ENCODE measurements at places on chromosomes 12 and 14.

- DNase-seq, result no peak
Observed at GRCh38 chr14:53537422-53538315, 384.5 kb upstream of the DDHD1 start.

- DNase-seq, result no peak
Observed at GRCh38 chr14:20743556-20743955, 2.1 kb upstream of the EDDM3A start.

DNA sequence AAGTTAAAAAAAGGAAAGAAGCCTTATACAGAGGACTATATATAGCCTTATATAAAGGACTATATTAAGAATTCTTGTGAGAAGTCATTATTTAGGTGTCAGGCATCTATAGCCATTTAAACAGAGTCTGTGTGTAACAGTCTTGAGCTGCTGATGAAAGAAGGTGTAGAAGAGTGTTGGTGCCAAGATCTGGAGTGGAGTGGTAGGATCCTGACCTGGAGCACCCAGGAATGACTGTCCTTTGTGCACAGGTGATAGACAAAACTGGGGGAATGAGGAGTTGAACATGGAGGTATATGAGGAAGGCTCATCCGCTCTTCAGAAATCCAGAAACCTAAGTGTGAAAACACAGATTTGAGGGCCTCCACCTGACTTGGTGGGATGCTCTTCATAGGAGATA, 747.3 kb downstream of the NRXN3 start:
- DNase-seq, result no peak

DNA sequence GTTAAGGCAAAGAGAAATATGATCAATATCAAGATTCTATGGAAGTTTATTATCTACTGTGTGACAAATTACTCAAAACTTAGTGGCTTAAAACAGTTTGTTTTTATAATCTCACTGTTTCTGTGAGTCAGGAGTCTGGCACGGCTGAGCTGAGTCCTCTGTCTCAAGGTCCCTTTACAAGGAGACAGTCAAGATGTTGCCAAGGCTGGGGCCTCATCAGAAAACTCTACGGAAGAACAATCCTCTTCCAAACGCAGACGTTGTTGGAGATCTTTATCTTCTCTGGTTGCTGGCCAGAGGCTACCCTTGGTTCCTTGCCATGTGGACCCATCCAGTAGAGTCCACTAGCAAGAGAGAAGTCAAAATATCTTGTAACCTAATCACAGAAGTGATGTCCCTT, 100.6 kb upstream of the CCND2 start:
- no peak for DNase-seq

DNA sequence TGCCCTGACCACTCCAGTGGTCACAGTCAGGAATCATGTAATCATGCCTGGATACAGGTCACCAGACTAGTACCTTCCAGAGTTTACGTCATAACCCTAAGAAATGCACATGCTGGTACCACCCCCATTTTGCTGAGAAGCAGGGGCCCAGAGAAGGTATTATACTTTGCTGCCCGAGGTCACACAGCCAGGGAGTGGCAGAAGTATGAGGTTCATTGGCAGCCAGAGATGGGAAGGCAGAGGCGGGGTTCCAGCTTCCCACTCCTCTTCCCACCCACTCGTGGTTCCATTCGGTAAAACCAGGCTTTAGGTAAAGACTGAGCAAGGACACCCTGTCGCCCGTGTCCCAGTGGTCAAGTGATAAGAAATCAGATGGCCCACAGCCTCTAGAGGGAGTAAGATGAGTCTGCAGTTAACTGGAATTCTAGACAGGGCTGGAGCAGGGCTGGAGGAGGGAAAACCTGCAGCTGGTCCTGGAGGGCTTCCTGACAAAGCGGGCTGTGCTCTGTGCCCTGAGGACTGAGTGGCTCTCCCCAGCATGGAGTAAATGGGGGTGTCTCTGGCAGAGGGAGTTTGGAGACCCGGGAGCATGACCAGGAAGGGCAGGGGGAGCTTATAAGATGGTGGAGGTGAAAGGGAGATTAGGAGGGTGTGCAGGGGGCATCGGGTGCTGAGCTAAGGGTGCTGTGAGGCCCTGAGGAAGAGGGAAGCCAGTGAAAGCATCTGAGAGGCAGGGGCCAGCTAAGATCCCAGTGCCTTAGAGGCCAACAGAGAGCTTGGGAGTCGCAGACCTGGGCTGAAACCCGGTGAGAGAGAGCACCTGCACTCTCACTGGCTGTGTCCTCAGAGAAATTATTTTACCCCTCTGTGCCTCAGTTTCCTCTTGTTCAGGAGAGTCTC, 5.7 kb downstream of the FAM222A start:
- no peak for DNase-seq

- DNase-seq, result no peak
Observed at GRCh38 chr14:50051706-50052105, 64.7 kb downstream of the VCPKMT start.

- no peak for DNase-seq
Observed at GRCh38 chr14:100558226-100558625, 29.0 kb downstream of the BEGAIN start.

GRCh38 chr14:72291908-72292688, 359.9 kb downstream of the RGS6 start:
- no peak for DNase-seq

GRCh38 chr12:6494258-6494743, 399 bp downstream of the NCAPD2 start:
- no peak for DNase-seq

DNA sequence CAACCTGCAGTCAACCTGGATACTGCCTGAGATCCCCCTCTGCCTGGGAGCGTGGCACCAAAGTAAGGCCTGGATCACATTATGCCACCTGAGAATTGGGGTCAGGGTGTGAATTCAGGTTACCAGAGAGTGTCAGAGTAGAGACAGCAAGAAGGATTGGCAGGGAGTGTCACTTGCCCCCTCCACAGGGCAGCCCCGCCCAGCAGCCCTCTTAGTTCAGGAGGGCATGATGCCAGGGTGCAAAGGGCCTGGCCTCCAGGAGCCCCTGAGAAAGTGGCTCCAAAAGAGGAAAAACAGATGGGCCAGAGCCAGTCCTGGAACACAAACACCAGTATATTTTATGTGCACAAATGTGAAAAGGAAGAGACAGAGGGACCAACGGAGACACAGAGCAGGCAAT, 18.6 kb downstream of the TMEM229B start:
- no peak for DNase-seq

DNA sequence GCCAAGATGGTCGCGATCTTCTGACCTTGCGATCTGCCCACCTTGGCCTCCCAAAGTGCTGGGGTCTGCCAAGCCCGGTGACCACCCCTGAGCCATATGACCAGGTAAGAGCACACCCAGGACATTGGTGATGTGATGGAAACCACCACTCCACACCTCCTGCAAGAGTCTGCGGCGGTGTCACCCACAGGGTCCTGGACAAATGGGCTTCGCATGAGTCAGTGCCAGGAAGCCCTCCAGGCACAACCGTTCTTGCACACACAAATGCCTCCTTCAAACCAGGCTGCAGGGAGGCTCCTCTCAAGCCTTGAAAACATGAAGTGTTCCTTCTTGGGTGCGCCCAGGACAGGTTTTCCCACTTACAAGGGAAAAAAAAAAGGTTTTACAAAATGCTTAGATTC, 16.6 kb downstream of the PITPNM2 start:
- DNase-seq, result no peak

- DNase-seq, result no peak
Observed at GRCh38 chr14:68705741-68706283, 87.1 kb downstream of the ZFP36L1 start.

GRCh38 chr12:65182012-65182739, 12.8 kb downstream of the LEMD3 start:
- no peak for DNase-seq

- no peak for DNase-seq
Observed at GRCh38 chr12:40820794-40821484, 128.7 kb downstream of the CNTN1 start.

DNA sequence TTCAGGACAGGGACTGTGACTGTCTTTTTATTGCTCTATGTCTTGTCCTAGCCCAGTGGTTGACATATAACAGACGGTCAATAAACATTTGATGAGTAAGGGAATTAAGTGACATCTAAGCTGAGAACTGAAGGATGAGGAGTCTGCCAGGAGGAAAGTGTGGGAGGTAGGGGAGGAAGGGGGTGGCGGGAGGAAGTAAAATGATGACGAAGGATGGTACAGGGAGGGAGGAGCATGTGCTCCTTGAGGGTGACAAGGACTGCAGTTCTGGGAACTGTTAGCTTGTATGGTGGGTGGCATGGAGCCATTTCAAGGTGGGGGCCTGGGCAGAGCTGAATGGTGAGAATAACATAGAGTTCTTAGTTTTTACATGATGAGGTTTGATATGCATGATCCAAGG, 64.4 kb downstream of the RGS6 start:
- no peak for DNase-seq

DNA sequence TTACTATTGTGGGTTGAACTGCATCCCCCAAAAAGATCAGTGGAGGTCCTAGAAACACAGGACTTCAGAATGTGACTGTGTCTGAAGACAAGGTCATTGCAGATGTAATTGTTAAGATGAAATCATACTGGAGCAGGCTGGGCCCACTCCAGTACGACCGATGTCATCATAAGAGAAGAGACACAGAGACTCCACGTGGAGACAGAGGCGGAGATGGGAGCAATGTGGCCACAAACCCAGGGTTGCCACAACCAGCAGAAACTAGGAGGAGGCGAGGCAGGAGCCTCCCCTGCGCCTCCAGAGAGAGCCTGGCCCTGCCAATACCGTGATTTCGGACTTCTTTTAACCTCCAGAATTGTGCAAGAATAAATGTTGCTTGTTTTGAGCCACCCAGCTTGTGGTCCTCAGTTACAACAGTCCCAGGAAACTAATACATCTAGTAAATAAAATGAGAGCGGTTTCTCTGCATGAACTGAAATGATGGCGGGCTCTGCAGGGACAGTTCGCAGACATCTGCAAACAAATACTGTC, 25.7 kb upstream of the FZD10 start:
- no peak for DNase-seq

- DNase-seq, result peak; percentile 70
Observed at GRCh38 chr14:106372870-106373652, 846.7 kb downstream of the TMEM121 start.

DNA sequence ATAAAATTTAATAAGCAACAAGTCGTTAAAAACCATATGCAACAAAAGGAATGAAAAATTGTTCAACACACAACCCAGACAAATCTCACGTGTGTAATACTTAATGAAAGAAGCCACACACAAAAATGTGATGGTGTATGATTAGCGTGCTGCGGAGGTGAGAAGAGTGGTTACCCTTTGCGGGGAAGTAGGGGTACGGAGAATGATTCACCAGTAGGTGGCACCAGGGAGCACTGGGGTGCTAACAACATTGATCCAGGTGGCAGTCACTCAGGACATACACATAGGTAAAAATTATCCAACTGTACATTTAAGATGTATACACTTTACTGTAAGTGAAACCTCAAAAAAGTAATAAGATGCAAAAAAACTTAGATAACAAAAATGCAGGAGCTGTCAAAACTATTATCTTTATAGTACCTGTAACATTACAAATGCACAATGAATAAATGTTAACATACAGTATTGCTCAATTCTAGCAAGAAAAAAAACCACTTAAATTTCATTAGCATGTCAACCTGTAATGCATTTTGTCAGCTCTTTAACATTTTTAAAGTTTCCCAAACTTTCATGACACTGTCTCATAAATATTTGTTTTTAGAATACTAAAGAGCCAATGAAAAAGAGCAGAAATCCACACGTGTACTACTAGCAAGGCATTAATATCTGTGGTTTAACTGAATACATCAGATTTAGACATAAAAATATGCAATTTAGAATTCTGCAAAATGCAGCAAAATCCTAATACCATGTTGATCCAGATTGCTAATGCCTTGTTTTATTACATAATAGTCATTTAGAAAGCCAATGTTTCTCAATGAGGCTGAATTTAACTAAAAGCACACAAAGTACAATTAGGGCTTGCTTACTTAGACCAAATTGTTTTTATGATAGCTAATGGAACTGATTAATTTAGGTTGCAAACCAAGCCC, 46.7 kb downstream of the TMCC3 start:
- peak; percentile 24 for DNase-seq

- no peak for DNase-seq
Observed at GRCh38 chr14:68418174-68419118, 374.4 kb downstream of the ZFP36L1 start.

GRCh38 chr12:111056618-111057521, 136.5 kb upstream of the MYL2 start:
- peak; percentile 64 for DNase-seq

All from activated T-helper 2 cell treated with anti-CD3 and anti-CD28 coated beads, Interferon-gamma antibody, Interleukin-2, Interleukin-4, amounts not matched to agents 10 μg/mL and 5 μg/mL and 100 μg/mL, durations not matched to agents 14 hours and 24 hours and 36 hours (primary cell).